Kidney tubule cell (primary cell): ENCODE measurements at places on chromosomes 2 and 18.

DNA sequence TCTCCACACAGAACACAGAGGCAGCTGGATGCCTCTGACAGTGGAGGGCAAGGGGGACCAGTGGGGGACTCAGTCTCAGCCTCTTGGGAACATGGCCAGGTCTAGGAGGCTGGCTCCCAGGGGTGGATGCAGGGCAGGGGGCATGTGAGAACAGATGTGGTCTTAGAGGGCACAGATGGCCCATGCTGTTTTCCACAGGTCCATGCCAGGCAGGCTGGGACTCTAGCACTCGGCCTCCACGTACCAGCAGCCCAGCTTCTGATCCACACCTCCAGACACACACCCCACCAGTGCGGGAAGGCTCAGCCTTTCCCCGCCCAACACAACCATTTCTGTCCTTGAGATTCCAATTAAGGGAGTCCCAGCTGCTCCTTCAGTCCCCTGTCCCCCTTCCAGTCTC is 42.4 kb downstream of the TNS1 start:
- DNase-seq = no peak

- no peak for DNase-seq
Measured at GRCh38 chr18:38646296-38646695, 1080.7 kb upstream of the CELF4 start.

GRCh38 chr2:174667250-174667860 is 69.8 kb upstream of the WIPF1 start:
- no peak for DNase-seq

GRCh38 chr18:50775207-50775606 is 44.6 kb downstream of the MRO start:
- no peak for DNase-seq

GRCh38 chr2:36706021-36706876 is 9.7 kb downstream of the VIT start:
- no peak for DNase-seq

- no peak for DNase-seq
Measured at GRCh38 chr2:118634876-118635275, 212.6 kb downstream of the EN1 start.

DNA sequence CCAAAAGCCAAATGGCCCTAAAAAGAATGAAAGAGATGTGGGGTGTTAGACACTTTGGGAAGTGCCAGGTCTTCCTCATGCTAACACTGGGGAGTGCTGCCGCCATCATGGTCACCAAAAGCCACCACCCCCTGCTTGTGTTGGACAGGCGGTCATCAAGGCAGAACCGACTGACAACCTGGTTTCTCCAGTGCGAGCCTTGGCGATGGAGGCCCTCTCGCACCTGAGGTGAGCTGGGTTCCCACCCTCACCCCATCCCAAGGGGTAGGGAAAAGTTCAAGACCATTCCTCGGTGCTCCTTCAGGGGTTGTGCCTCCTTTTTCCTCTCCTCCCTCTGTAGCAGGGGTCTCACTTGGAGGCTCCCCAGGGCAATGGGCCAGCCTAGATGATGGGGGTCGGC is 33.6 kb downstream of the MROH2A start:
- DNase-seq = no peak

DNA sequence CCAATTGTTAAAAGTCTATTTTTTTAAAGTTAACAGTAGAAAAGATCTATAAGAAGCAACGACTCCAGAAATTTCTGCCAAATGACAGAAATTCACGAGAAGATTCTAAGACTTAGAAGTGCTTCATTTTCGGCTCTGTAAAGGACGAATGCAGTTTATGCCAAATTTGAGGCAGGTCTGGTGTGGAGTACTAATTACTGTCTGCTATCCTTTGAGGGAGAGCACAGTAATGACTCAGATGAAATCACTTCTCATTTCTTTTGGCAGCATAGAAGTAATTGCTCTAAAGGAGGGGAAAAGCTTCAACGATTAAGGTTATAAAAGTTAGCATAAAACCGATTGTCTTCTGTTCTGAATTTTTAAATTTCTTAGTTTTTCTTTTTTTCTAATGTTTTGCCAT is 11.4 kb downstream of the G6PC2 start:
- DNase-seq = no peak
